ENCODE measurements at places on chromosomes 6 and 20.

GRCh38 chr20:33621717-33622400 lies 40.3 kb upstream of the C20orf144 start:
- no peak for DNase-seq

DNA sequence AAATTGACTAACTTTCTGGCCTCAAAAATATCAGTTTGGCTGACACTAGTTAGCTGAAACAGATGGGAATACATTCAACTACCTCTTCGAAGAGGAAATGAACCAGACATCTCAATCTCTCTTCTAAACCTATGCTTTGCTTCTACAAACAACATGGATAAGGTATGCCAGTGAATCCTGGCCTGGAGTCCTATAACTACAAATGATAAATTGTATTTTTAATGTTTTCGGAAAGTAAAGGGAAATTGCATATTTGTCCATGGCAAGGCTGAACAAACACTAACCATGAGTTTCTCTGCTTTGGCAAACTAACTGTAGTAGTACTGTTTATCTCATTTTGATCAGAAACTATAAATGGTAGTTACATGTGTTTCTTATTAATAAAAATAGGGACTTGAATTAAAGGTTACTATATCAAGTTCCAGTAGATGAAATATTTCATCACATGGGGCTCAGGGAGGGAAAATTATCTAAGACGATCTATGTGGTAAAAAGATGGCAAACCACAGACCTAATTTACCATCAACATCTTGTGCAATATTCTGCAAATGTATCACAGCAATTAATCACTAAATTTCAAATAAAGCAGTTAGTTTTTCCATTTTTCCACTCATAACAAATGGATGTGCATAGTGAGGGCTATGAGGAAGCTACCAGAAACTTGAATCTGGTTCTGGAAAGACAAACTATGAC lies 76.8 kb downstream of the COL12A1 start:
- DNase-seq = no peak

DNA sequence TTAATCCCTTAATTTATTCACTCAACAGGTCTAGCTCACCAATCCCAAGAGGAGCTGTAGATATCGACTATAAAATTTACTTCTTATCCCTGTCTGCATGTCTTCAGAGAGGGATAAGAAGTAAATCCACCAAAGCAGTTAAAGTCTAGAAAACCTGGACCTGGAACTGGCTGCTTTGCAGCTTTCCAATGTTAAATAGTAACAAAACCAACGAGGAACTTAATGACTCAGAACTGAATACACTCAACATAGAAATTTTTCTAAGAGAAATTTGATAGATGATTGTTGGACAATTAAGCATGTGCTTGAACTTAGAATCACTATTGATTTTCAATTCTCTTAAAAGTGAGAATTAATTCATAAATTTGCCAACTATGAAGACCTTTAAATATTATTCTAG lies 11.5 kb upstream of the TMEM244 start:
- DNase-seq = no peak

DNA sequence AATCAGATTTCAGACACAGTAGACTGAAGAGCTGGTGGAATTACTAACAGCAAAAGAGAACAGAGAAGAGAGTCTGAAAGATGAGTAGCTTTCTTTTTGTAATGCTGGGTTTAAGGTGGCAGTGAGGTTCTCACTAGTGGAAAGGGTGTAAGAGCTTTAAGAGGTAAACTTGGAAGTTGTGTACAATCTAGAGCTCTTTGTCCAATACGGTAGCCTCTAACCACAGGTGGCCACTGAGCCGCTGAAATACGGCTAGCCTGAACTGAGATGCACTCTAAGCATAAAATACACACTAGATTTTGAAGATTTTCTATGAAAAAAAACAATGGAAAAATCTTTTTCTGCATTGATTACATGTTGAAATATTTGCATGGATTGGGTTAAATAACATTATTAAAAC lies 4.0 kb downstream of the ELOVL2 start:
- no peak for DNase-seq

GRCh38 chr6:170043881-170044790 lies 246.7 kb downstream of the DLL1 start:
- DNase-seq = no peak

DNA sequence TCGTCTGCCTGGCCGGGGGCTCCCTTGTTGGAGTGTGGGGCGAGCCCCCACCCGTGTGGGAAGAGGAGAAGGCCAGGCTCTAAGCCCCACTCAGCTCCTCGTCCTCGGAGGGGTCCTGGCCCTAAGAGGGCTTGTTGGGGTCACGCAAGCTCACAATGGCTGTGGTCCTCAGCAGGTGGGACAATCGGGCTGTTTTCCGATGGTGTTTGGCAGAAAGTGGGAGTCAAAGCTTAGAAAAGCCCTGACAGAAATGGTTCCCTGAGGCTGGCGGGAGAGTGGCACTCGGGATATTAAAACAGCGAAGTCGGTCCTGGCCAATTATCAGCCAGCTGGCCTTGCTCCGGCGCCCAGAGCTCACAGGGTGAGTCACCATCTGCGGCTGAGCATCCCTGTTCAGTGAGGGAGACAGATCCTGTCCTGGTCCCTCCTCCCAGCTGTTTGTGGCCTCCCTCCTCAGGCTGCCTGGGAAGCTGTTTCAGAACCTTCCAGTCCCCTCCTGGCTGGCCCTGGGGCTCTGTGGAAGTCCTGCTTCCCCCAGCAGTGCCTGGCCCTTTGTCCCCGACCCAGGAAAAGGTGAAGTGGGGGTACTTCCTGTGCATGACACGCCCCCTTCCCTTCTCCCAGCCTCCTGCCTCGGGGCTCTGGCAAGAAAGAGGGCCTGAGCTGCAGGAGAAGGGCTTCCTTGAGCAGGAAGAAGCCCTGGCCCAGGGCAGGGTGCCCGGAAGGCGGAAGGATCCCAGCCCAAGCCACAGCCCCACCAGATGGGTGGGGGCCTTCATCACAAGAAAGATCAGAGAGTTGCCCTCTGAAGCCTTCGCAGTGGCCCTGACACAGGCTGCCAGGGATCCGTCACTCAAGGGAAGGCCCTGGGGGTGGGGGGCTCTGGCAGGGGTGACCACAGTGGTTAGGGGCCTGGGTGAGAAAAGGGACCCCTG lies 53.6 kb upstream of the BHLHE23 start:
- no peak for DNase-seq

DNA sequence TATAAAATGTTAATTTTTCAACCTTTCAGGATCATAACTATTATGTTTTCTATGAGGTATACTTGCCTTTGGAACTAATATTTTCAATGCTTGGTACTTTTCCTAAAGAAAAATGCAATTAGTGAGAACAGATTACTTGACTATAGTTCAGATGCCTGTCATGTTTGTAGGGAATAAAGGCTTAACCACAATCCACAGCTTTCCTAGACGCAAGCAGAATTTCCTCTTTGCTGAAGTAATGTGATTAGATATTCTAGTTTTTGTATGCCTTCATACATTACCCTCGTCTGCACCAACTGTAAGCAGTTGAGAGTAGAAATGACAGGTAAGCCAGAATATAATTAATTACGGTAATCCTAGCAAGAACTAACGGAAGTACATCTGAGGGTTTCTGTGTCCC lies 581.4 kb upstream of the MMS22L start:
- DNase-seq = no peak

- no peak for DNase-seq
Observed at GRCh38 chr20:16926626-16927430, 178.7 kb downstream of the OTOR start.

DNA sequence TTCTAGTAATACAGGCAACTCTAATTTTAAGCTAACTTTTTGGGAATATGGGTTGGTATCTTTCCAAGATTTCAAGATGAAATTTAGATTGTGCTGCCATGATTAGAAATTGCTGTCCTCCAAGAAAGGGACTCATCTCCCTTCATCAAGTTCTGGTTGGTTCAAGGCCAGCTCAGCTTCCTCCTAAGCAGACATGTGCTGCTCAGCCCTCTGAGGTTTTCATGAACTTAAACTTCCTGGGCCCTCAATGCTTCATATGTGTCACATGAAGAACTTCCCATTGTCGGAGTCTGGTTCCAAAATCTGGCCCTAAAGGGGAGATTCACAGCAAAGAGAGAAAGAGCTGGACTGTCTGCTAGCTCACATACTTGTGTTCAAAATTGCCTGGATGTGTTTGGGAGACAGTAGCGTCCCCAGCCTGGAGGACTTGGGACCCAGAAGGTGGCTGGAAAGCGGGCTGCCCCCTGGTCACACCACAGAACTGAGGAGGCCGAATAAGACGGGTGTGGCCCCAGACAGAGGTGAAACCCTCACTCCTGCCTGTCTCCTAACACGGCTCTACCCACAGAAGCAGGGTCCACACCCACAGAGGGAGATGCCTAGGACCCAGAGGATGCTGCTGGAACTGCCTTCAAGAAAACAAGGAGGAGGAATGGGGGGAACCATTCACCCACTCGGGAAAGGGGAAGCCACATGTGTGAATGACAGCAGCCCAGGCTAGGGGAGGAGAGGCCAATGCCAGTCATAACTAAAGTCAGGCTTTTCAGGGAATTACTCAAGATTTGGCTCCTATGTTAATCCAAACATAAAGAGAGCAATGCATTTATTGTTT lies 54.3 kb upstream of the GPR31 start:
- no peak for DNase-seq

DNA sequence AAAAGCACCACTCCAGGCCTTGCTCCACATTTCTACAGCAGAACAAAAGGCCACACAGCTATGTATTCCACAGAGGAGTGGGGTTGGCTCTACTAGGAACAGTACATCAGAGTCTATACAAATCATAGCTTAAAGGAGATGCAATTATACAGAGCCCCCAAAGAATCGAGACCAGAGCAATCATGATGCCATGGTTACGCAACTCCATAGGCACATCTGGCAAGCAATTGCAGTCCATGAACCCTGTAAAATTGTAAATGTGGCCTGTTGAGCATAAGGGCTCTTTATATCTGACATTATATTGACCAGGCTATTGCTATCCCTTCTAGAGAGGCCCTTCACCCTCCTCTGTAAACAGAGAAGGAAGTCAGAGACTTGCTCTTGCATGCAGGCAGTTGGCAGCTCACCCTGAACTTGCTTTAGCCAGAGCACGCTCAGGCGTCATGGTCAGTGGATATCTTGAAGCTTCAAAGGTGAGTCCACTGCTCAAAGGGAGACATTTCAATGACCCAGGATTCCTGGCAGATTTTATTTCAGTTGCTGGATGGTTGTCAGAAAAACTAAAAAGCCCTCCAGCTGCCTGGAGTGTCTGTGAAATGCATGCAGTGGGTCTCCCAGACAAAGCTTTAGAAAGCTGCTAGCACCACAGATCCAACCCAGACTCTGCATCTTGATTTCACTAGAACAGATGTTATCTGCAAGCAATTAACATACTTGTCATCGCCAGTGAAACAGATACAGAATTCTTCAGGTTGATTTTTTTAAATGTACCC lies 357.2 kb downstream of the CENPW start:
- no peak for DNase-seq

GRCh38 chr6:153172815-153173214 lies 41.7 kb upstream of the RGS17 start:
- no peak for DNase-seq

DNA sequence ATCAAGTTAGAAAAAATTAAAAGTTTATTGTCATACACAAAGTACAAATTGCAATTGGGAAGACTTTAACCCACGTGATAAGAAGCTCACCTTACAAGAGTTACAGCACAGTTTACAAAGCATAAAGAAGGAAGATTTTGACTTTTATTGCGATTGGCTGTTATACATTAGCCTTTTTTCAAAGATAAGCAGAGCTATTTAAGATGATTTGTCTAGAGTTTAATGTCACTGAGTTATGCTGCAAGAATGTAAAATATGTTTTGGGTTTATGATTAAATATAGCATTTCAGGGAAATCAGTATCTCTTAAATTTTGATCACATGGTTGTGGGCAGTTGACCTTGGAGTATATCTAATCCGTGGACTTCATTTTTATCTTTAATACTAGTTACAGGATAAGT lies 664.2 kb upstream of the PTCHD4 start:
- DNase-seq = no peak

- no peak for DNase-seq
Observed at GRCh38 chr6:18488526-18489270, 101.5 kb downstream of the RNF144B start.

DNA sequence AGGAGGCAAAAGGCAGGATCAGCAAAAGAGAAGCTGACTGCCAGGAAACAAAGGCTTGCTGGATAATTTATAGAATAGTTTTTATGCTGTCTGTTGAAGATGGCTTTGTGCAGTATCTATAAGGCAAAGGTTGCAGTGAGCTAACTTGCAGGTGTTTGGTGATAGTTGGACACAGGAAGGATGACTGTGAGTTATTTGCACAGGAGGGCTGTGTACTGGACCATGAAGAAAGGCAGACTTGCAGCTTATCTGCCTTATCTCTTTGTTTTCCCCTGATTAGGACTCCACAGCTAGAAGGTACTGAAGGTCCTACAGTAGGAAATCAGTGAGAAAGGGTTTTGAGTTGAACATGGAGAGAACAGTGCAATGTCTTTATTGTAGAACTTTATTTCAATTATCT lies 2.1 kb downstream of the BTN1A1 start:
- no peak for DNase-seq

DNA sequence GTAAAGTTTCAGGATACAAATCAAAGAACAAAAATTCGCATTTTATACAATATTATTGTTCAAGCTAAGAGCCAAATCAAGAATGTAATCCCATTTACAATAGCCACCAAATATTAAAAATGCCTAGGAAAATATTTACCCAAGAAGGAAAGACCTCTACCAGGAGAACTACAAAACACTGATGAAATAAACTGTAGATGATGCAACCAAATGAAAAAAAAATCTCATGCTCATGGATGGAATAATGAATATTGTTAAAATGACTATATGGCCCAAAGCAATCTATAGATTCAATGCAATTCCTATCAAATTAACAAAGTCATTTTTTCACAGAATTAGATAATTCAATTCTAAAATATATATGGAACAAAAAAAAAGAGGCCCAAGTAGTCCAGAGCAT lies 708.8 kb upstream of the MAN1A1 start:
- DNase-seq = no peak

GRCh38 chr20:60565551-60565950 lies 607.3 kb downstream of the CDH26 start:
- no peak for DNase-seq

GRCh38 chr6:31092769-31093505 lies 19.4 kb downstream of the C6orf15 start:
- no peak for DNase-seq

- no peak for DNase-seq
Observed at GRCh38 chr6:157076451-157076822, 246.9 kb downstream of the TMEM242 start.

DNA sequence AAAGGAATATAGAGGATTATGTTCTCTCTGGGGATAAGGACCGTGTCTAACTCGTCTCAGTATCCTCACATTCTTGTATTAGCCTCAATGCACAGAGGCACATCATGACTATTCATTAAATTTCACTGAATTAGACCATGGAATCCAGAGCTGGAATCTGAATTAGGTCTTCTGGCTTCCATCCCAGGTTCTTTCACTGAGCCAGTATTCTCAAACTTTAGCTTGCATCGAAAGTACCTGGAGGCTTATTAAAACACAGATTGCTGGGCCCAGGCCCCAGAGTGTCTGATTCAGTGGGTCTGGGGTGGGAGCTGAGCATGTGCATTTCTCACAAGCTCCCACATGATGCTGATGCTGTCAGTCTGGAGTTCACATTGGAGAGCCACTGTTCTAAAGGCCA lies 142.0 kb downstream of the UST start:
- DNase-seq = no peak

- no peak for DNase-seq
Observed at GRCh38 chr6:11366934-11367637, 134.6 kb upstream of the NEDD9 start.

GRCh38 chr6:54284161-54284860 lies 23.9 kb upstream of the TINAG start:
- DNase-seq = no peak

GRCh38 chr6:111566222-111566734 lies 39.4 kb downstream of the TRAF3IP2 start:
- DNase-seq = no peak

- DNase-seq = no peak
Observed at GRCh38 chr20:7571521-7572055, 368.7 kb downstream of the HAO1 start.
